ENCODE measurements at places on chromosomes 3 and 15. TPM values are rescaled to one million over a fixed set of nuclear protein-coding genes. Genes with fewer than 3 reads are reported as not detected.

- H3K4me3 ChIP-seq = no peak overlapping the region
- no peaks in the 10 kb centered on the region for H3K27me3 ChIP-seq
- DNase-seq = no peak
- no peak overlapping the region for H3K27ac ChIP-seq
- no peaks in the 10 kb centered on the region for H3K36me3 ChIP-seq
These were observed 28.1 kb upstream of the NEO1 start for GRCh38 chr15:73024168-73024567.

DNA sequence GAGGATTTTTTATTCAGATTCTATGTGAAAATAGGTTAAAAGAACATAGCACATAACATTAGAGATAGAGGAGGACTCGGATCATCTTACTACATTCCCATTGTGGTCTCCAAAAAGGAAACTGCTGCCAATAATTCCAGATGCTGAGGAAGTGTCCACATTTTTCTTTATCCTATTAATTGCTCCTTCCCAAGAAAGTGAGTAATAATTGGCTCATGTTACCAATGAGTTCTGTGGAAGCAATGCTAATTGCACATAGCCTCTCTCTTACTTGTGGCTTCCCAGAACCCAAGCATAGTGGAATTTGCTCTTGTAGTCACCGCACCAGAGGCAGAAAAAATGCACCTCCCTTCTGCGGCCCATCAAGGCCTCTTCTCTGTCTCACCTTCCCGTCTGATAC is 208.4 kb downstream of the PLOD2 start:
- H3K27ac ChIP-seq = no peak overlapping the region
- no peaks in the 10 kb centered on the region for H3K27me3 ChIP-seq
- H3K36me3 ChIP-seq = no peaks in the 10 kb centered on the region
- no peak overlapping the region for H3K4me3 ChIP-seq
- no peak for DNase-seq
- no peaks in the 10 kb centered on the region for H3K4me1 ChIP-seq

DNA sequence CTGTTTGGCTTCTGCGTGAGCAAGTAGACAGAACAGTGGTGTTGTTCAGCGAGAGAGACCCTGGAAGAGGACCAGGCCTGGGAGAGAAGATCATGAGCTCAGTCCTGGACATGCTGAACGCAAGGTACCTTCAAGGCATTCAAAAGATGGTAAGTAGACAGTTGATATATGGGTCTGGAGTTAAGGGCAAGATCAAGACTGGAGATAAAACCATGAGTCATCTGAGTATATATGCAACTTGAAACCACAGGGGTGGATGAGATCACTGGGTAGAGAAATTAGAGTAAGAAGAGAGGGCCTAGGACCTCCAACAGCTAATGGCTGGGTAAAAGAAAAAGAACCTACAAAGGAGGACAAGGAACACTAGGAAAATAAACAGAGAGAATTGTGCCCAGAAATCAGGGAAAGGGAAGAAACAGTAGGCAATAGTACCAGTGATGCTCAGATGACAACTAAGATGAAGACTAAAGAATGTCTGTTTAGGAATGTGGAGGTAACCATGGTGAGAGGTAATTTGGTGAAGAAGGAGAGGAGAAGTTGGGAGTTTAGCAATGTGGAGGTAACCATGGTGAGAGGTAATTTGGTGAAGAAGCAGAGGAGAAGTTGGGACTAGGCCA is 343.2 kb upstream of the ADAMTS9 start:
- no peak overlapping the region for H3K4me3 ChIP-seq
- H3K27me3 ChIP-seq = no peaks in the 10 kb centered on the region
- no peak overlapping the region for H3K27ac ChIP-seq
- H3K36me3 ChIP-seq = no peaks in the 10 kb centered on the region
- H3K4me1 ChIP-seq = no peaks in the 10 kb centered on the region

GRCh38 chr15:81317642-81318017 is 6.3 kb downstream of the STARD5 start:
- peaks cover 10% of the 10 kb centered on the region for H3K4me1 ChIP-seq
- H3K27me3 ChIP-seq = no peaks in the 10 kb centered on the region
- no peak overlapping the region for H3K27ac ChIP-seq
- H3K36me3 ChIP-seq = no peaks in the 10 kb centered on the region

DNA sequence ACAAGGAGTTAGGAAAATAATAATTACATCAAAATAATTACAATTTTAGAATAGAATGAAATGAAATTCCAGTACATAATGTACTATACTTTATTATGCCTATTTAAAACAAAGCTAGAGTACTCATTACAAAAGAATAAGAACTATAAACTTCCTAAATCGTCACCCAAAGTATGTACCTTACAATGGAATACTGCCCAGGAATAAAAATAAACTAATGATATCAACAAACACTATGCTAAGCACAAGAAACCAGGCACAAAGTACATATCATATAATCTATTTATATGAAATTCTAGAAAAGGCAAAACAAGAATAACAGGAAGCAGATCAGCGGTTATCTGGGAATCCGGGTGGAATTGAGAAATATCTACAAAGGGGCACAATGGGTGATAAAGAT is 84.7 kb downstream of the MYO9A start:
- DNase-seq = no peak
- no peak overlapping the region for H3K4me3 ChIP-seq

GRCh38 chr3:127411083-127411727 is 123.4 kb upstream of the PRR20G start:
- DNase-seq = peak; percentile 29
- H3K4me3 ChIP-seq = no peak overlapping the region
- no peak overlapping the region for H3K27ac ChIP-seq
- no peaks in the 10 kb centered on the region for H3K36me3 ChIP-seq
- peaks cover 31% of the 10 kb centered on the region for H3K27me3 ChIP-seq

DNA sequence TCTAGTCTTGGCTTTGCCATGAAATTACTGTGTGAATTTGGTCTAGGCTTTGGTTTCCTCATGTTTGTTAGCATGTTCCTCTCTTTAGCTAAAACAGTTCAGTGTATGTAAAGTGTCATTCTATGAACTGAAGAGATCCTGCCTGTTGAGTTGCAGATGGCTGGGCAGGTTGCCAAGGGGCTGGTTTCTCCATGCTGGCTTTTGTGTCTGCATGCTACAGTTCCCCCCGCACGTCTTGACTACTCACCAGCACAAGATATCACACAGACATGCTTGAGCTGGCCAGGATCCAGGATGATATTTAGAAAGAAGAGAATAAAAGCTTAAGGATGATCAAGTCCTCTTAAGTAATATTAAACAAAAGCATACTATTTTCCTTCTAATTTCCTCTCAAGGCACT is 90.2 kb downstream of the CERS3 start:
- H3K4me1 ChIP-seq = no peaks in the 10 kb centered on the region
- H3K27me3 ChIP-seq = no peaks in the 10 kb centered on the region
- no peak overlapping the region for H3K27ac ChIP-seq

- peak overlapping the region; percentile 73 for H3K27ac ChIP-seq
- no peaks in the 10 kb centered on the region for H3K36me3 ChIP-seq
- peak; percentile 83 for DNase-seq
These were observed 78.8 kb downstream of the AAGAB start for GRCh38 chr15:67175643-67176071.

DNA sequence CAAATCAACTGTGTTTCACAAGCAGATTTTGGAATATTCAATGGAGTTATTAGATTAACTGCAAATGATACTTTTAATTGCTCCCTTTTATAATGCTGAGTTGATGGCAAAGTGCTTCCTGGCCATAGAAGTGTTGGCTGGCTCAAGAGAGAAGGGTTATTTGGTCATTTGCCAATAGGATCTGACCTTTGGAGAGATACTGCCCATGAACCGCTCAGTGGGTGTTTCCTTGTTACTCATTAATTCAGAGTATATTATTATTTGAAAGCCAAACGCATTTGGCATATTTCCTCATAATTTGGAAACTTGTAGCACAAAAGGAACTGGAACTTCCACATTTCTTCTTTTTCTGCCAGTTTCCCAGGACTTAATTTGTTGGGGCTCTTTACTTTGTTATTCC is 234.7 kb downstream of the CDIN1 start:
- no peak for DNase-seq
- no peak overlapping the region for H3K27ac ChIP-seq
- H3K4me1 ChIP-seq = no peaks in the 10 kb centered on the region
- no peaks in the 10 kb centered on the region for H3K36me3 ChIP-seq
- no peak overlapping the region for H3K4me3 ChIP-seq

DNA sequence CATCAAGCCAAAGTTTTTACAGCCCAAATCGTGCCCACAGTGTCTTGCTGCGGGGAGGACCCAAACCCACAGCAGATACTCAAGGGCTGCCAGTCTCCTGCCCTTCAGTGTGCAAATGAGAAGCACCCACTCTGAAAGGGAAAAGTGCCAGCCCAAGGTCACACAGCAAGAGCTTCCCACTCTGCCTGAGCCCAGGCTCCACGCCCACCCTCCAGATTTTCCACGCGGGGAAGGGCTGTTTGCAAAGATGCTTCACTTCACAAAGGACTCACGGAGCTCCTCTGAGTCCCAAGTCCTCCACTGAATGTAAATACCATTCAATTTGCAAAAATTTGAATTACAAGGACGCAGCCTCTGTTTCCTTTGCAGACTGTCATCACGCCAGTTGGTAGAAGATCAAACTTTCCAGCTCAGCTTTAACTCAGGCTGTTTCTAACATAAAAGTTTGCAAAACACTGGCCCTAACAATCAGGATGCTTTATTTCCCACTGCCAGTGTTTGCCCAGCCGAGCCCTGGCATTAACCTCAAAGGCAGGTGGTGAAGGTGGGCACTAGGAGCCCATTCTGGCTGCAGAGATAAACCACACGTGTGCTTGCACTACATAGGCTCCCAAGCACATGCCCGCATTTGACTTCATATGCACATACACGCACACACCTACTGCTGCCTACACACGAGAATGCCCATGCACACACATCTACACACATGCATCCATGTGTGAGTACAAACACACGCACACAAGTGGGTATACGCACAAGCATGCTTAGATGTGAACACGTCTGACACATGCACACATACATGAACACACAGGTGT is 7.6 kb downstream of the CACNA2D2 start:
- no peaks in the 10 kb centered on the region for H3K4me1 ChIP-seq
- no peak for DNase-seq
- no peak overlapping the region for H3K4me3 ChIP-seq
- H3K27me3 ChIP-seq = no peaks in the 10 kb centered on the region

- H3K4me3 ChIP-seq = no peak overlapping the region
- no peak for DNase-seq
- H3K4me1 ChIP-seq = no peaks in the 10 kb centered on the region
- no peaks in the 10 kb centered on the region for H3K27me3 ChIP-seq
- no peak overlapping the region for H3K27ac ChIP-seq
These were observed 102.1 kb downstream of the RFTN1 start for GRCh38 chr3:16411441-16411840.

GRCh38 chr15:80285379-80285778 is 33.4 kb upstream of the CTXND1 start:
- no peaks in the 10 kb centered on the region for H3K4me1 ChIP-seq
- H3K27ac ChIP-seq = no peak overlapping the region
- no peaks in the 10 kb centered on the region for H3K27me3 ChIP-seq
- DNase-seq = no peak

DNA sequence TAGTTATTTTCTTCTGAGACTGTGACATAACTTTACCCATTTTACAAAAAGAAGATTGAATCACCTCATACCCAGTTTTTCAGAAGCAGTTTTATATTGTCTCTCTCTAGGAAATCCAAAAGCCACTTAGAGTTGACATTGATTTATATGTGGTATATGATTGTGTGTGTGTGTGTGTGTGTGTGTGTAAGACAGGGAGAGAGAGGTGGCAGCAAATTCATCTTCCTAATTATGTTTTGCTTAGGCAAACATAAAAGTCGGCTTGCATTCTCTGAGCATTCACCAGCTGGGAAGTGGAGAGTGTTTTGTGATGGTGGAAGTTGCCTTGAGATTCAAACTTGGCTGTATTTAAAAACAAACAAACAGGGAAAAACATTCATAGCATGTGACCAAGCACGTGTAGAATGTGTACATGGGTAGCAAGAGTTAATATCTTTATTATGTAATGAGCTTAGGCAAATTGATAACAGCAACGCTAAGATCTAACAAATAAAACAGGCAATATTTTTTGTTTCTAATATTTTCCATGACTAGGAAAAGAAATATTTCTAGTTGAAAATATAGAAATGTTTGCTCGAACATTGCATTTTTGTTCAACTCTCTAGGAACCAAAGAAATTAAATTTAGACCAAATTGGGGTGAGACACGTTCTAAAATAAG is 64.4 kb upstream of the IGF1R start:
- H3K27me3 ChIP-seq = peaks cover 5% of the 10 kb centered on the region
- no peak for DNase-seq
- no peak overlapping the region for H3K4me3 ChIP-seq
- no peaks in the 10 kb centered on the region for H3K36me3 ChIP-seq
- H3K27ac ChIP-seq = no peak overlapping the region

DNA sequence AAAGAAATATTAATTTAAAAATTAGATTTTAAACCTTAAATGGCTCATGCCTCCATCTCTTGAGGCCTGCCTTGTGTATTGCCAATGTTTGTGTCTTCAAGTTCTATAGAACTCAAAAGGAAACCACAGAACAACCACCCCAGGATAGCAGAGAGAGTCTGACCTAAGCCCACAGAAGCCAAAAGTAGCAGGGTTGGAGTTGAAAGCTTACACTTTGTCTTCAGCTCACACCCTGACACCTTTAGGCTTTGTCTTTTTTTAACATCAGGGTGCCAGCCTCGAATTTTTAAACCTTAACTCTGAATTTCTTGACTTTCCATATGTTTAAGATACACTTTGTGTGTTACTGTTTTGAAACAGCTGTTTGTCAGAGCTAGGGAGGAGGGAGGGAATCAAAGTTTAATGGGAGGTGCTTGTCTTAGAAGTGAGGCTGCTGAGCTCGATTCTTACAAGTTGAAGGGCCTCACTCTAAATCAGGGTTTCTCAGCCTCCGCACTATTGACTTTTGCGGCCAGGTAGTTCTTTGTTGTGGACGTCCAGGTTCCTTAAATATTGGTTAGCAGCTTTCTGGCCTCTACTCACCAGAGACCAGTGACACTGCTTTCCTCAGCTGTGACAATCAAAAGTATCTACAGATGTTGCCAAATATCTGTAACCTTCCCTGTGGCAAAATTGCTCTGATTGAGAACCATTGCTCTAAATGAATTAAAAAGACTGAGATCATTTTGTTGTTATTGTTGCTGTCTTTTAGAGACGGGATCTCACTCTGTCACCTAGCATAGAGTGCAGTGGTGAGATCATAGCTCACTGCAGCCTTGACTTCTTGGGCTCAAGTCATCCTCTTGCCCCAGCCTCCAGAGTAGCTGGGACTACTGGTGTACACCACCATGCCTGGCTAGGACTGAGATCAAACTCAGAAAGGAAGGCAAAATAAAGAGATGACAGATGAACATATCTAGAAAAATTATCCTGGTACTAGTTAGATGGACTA is 139.2 kb upstream of the EOMES start:
- H3K27ac ChIP-seq = no peak overlapping the region
- H3K4me1 ChIP-seq = no peaks in the 10 kb centered on the region
- H3K27me3 ChIP-seq = no peaks in the 10 kb centered on the region
- H3K4me3 ChIP-seq = no peak overlapping the region
- DNase-seq = no peak

The KBTBD8 gene
- total RNA-seq = 3.4 TPM

The MGLL gene
- total RNA-seq = 29.3 TPM

The DTX3L gene
- 18.9 TPM for total RNA-seq

The FAM43A gene
- 17.8 TPM for total RNA-seq

The UROC1 gene
- not detected for total RNA-seq

The CFAP92 gene
- not detected for total RNA-seq

The UPK1B gene
- total RNA-seq = not detected

The TEX55 gene
- total RNA-seq = not detected

The IL16 gene
- 6.2 TPM for total RNA-seq

All from sigmoid colon (tissue), 7 donors.